Activated T-helper 1 cell treated with anti-CD3 and anti-CD28 coated beads, Interleukin-12 subunit alpha, Interleukin-12 subunit beta, Interleukin-2, Interleukin-4 antibody, amounts not matched to agents 30 ng/mL and 10 ng/mL and 1 ng/mL, durations not matched to agents 14 hours and 24 hours and 36 hours (primary cell): ENCODE measurements at places on chromosomes 7 and 10. TPM values are rescaled to one million over a fixed set of nuclear protein-coding genes. Genes with fewer than 3 reads are reported as not detected.

- H3K36me3 ChIP-seq = no peaks in the 10 kb centered on the region
- H3K27me3 ChIP-seq = peaks cover 6% of the 10 kb centered on the region
Measured at GRCh38 chr10:26650406-26650805, 47.1 kb upstream of the PDSS1 start.

The FAM131B gene
- 0.44 and 0.54 TPM in 2 replicates for total RNA-seq

- no peaks in the 10 kb centered on the region for H3K36me3 ChIP-seq
- no peak overlapping the region for H3K4me3 ChIP-seq
- DNase-seq = no peak
- peaks cover 2% of the 10 kb centered on the region for H3K27me3 ChIP-seq
- H3K4me1 ChIP-seq = no peaks in the 10 kb centered on the region
Measured at GRCh38 chr7:12929476-12930140, 242.2 kb downstream of the ARL4A start.

The LARP4B gene
- 172 and 174 TPM in 2 replicates for total RNA-seq

GRCh38 chr10:13462551-13462950 lies 66.3 kb downstream of the BEND7 start:
- no peak for DNase-seq
- peaks cover 8% of the 10 kb centered on the region for H3K27me3 ChIP-seq
- no peak overlapping the region for H3K4me3 ChIP-seq
- no peaks in the 10 kb centered on the region for H3K36me3 ChIP-seq
- H3K4me1 ChIP-seq = no peaks in the 10 kb centered on the region
